Stimulated activated CD4-positive, alpha-beta T cell treated with anti-CD3 and anti-CD28 coated beads, Interleukin-4, amount 100 ng/mL, for 4 hours (primary cell): ENCODE measurements at places on chromosomes 7 and 10.

DNA sequence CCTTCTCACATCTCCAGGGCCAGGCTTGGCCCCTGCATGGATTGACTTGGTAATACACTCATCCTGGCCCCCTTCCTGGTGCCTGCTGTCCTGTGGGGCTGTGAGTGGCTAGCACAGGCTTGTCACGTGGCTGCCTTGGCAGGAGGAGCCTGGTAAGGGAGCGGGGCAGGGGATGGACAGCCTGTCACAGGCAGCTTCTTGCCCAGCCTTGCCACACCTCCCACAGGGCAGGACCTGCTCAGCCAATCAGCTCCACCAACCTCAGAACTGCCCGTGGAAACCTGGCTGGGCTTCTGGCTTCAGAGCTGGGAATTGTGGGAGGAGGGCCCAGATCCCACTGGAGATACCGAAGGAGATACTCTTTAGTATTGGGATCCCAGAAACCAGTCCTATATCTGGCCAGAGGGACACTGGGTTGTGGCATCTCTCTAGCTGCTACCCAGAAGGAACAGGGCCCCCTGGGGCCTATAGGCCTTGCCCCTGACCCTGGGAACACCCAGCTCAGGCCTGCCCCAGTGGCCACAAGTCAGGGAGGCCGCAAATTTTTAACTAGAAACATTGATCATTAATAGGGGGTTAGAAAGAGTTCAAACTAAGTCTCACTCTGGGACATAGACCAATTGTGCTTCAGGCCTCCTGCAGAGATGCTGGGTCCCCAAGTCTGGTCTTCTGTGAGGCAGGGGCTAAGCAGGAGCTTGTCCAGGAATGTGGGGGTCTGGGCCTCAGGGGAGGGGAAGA lies at the start of gene HOGA1:
HOGA1 (plus strand) TSS at position 330 of the 738 bp plus-strand sequence; CDS start at position 645, 315 bp downstream.
- no peak for DNase-seq

DNA sequence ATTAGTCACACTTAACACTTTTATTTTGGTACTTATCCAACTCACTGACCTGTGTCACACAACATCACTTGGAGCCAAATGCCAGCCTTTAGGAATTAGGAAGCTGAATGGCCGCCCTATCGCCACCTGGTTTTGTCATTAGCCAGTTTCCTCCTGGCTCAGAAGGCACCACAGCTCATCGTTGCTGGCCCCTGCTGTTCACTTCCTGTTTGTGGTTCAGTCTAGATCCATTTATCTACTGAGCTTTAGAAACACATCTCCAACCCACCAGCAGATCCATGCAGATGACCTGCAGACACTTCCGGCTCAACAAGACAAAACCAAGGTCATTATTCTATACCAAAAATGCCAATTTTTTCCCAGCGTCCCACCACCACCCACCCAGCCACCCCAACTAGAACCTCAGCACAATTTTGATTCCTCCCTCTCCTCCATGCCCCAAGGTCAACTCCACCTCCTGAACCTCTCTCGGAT lies 193.5 kb upstream of the NEBL start:
- DNase-seq = no peak

GRCh38 chr7:149126662-149127266 lies 640 bp upstream of the ZNF425 start:
- DNase-seq = peak; percentile 70

DNA sequence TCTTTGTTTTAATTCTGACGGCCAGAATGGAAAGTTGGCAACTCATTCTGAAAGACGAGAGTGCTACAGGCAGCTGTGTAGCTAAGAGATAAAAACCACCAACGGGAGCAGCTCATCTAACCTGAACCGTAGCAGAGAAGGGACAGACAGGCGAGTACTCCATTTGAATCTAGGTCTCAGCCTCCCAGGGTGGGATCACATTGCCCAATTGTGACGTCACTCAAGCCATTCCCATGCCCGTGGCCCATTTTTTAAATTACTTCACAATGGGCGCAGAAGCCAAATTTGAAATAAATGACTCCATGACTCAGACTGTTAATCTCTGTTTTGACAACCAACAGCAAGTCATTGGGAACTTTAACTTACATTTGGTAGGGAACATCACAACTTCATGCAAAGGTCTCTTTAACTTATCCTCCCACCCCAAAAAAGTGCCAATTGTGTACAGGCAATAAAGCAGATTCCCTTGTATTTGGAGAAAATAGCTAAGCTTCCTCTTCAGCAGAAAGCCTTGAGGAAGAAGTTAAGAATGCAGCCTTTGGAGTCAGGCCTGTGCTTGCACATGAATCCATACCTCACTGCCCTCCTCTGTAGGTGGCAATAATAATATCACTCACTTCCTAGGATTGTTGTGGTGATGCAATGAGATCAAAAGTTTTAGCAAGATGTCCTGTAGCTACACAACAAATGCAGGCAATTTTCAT lies 93.2 kb upstream of the KIF5B start:
- no peak for DNase-seq

DNA sequence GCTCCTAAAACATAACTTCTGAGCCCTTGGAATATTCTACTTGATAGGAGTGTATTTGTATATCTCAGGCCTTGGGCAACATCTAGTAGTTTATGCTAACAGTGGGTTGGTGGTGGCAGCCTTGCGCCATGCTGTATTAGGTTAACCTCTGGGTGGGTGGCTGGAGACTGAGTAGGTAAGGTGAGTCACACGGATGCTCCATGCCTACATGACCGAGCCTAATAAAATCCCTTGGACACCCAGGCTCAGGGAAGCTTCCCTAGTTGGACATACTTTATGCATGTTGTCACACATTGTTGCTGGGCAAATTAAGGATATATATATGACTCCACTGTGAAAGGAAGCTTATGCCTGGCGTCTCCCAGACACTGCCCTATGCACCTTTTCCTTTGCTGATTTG lies 6.0 kb upstream of the DAGLB start:
- no peak for DNase-seq

- DNase-seq = no peak
Observed at GRCh38 chr7:149838992-149839408, 825 bp downstream of the ZNF862 start.

DNA sequence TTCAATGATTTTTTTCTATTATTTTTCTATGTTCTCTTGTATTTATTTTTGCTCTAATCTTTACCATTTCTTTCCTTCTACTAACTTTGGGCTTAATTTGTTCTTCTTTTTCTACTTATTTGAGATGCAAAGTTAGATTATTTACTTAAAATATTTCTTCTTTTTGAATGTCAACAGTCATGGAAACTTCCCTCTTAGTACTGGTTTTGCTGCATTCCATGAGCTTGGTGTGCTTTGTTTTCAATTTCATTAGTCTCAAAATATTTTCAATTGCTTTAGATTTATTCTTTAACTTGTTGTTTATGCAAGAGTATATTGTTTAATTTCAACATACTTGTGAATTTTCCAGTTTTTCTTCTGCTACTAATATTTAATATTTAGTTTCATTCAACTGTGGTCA lies 230.4 kb downstream of the LRRTM3 start:
- DNase-seq = no peak

- DNase-seq = no peak
Observed at GRCh38 chr10:71887743-71888142, 36.7 kb upstream of the PSAP start.

DNA sequence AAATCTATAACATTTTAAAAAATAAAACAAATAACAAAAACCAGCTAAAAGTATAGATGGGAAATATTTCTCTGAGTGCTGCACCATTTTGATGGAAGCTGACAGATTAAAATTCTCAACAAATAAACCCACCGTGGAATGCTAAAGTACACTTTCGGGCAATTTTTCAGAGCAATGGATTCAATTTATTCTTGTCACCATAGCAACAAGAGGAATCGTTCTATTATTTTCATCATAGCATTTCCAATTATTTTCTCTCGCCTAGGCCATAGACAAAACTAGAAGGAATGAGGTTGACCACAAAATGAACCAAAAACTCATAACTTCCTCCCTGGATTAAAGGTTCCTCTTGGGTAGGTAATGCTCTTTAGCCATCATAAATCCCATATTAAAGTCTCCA lies 44.6 kb upstream of the C7orf33 start:
- DNase-seq = no peak

GRCh38 chr7:69934144-69934903 lies 336.0 kb downstream of the AUTS2 start:
- no peak for DNase-seq

- DNase-seq = no peak
Observed at GRCh38 chr7:80736371-80737125, 98.1 kb downstream of the CD36 start.

- no peak for DNase-seq
Observed at GRCh38 chr10:99396471-99396870, 34.0 kb downstream of the GOT1 start.

GRCh38 chr10:122142641-122143237 lies 128.4 kb upstream of the BTBD16 start:
- no peak for DNase-seq

GRCh38 chr10:116466715-116467422 lies 39.2 kb downstream of the PNLIPRP3 start:
- DNase-seq = no peak

DNA sequence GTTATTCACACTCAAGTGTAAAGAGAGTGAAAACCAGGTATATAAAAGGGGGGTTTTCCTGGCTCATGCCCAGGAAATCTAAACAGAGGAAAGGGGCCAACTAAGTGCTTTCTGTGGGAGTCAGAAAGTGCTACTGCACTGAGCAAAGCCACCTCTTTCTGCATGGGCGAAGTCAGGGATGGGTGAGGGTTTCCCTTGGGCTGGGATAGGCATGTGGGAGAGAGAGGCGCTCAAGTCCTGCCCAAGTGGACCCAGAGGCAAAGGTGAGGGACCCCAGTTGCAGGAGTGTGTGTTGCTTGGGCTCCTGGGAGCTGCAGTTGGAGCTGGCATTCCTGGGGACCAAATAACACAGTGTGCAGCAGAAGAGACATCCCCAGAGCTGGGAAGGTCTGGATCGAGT lies 65.9 kb downstream of the PRR15 start:
- DNase-seq = no peak

DNA sequence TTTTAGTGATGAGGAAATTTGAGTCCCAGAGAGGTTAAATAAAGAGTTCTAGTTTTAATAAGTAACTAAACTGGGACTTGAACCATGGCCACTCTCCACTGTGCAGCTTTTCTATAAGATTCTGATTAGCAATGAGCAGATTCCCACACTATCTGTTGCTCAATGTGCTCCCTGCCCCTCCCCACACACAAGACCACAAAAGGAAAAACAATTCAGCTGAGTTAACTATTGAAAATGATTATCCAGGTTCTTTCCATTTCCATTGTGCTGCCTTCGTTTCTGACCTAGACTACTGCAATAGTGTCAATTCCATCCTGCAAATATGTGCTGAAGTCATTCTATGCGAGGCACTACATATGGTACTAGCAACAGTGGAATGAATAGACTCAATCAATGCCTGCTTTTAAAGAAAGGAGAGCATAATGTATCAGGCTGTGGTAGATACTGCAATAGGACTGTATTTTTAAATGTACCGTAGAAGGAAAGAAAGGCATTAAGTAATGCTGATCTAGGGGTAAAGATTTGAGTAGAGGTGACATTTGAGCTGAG lies 97.0 kb downstream of the SEMA3C start:
- no peak for DNase-seq

- DNase-seq = no peak
Observed at GRCh38 chr7:127189886-127190285, 62.9 kb downstream of the GRM8 start.

GRCh38 chr7:52463341-52463740 lies 572.1 kb upstream of the POM121L12 start:
- no peak for DNase-seq

GRCh38 chr7:5448378-5449037 lies 24.9 kb upstream of the TNRC18 start:
- no peak for DNase-seq

DNA sequence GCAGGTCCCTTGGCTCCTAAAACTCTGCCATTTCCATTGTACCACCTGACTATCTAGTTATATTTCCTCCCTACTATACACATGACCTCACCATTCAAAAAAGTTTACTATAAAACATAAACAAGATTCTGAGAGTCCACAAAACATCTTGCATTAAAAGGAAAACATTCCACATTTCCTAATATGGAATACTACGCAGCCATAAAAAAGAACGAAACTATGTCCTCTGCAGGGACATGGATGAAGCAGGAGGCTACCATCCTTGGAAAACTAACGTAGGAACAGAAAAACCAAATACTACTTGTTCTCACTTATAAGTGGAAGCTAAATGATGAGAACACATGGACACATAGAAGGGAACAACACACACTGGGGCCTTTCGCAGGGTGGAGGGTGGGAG lies 48.3 kb downstream of the SVIL start:
- no peak for DNase-seq

- DNase-seq = no peak
Observed at GRCh38 chr10:27701938-27702537, 43.6 kb downstream of the MKX start.

GRCh38 chr10:130179640-130180039 lies 43.4 kb downstream of the GLRX3 start:
- no peak for DNase-seq

DNA sequence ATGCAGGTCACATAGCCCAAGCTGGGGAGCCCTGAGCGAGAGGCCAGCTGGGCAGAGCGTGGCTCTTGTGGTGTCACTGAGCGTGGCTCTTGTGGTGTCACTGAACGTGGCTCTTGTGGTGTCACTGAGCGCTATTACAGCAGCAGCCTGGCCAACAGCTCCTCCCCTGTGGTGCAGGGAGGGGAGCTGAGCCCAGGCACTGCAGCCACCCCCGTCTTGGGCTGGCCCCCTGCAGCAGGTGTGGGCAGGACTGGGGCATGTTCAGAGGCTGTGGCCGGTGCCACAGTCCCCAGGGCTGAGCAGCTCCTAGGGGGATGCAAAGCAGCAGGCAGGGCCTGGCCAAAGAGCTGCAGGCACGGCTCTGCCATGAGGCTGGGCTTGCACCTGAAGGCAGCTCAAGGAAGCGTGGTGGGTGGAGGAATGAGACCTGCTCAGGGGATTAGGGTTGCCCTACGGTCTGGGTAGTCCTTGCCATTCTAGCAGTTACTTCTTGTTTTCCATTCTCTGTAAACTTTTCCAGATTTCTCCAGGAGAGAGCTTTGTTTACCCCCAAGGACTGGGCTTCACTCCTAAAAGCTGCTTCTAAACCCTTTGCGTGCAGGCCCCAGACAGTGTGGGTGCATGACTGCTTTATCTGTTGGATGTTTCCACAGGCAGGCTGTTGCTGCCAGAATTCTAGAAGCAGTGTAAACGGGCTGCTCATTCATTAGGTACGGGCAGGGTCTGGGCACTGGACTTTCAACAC lies 29.2 kb downstream of the ZNF783 start:
- DNase-seq = no peak

DNA sequence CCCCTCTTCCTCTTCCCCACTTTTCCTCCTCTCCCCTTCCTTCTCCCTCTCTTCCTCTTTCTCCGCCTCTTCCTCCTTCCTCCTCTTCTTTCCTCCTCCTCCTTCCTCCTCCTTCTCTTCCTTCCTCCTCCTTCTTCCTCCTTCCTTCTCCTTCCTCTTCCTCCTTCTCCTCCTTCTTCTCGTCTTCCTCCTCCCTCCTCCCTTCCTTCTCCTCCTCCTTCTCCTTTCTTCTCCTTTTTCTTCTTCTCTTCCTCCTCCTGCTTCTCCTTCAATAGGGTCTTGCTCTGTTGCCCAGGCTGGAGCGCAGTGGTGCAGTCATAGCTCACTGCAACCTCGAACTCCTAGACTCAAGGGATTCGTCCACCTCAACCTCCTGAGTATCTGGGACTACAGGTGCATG lies 56.9 kb downstream of the PALD1 start:
- no peak for DNase-seq
